ENCODE measurements at places on chromosomes 1 and 21. TPM values are rescaled to one million over a fixed set of nuclear protein-coding genes. Genes with fewer than 3 reads are reported as not detected.

The UBE2U gene
- not detected for total RNA-seq

The ARHGEF16 gene
- total RNA-seq: 25.1 TPM

The FAM177B gene
- total RNA-seq: not detected

DNA sequence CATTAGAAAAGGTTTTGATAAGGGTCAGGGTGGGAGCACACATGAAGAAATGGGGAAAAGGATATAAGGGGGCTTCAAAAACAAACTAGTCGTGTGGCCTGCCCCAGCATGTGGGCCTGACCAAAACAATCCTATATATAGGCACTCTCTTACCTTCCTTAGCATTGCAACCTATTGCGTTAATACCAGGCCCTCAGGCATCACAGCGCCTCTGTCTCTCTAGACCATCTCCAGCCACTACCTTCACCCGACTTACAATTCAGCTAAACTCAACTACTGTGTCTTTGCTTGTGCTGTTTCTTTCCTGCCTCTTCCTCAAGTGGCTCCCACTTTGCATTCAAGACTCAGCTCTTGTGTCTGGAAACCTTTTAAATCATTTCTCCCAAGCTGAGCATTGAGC lies 47.0 kb upstream of the GJA5 start:
- DNase-seq: no peak
- no peak overlapping the region for H3K4me3 ChIP-seq
- peaks cover 14% of the 10 kb centered on the region for H3K4me1 ChIP-seq
- H3K27me3 ChIP-seq: no peaks in the 10 kb centered on the region
- no peak overlapping the region for H3K27ac ChIP-seq
- no peaks in the 10 kb centered on the region for H3K36me3 ChIP-seq

DNA sequence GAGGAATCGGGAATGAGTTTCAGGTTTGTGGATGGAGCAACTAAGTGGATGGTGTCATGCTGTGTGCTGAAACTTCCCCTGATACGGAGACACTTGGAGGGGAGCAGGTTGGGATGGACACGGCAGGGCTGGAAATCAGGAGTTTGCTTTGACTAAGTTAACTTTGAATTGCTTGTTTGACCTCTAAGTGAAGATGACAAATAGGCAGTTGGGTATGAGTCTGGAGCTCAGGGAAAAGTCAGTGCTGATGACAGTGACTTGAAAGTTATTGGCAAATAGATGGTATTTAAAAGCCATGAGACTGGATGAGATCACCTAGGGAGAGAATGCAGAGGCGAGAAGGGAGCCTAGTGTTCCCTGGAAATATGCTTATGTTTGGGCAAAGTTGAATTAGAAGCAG lies 12.8 kb upstream of the ZSCAN20 start:
- no peaks in the 10 kb centered on the region for H3K27me3 ChIP-seq
- H3K4me1 ChIP-seq: peaks cover 33% of the 10 kb centered on the region
- H3K36me3 ChIP-seq: no peaks in the 10 kb centered on the region

GRCh38 chr1:7127322-7128075 lies 342.2 kb downstream of the CAMTA1 start:
- peaks cover 68% of the 10 kb centered on the region for H3K27me3 ChIP-seq
- DNase-seq: no peak
- no peak overlapping the region for H3K27ac ChIP-seq
- H3K4me1 ChIP-seq: no peaks in the 10 kb centered on the region
- H3K36me3 ChIP-seq: no peaks in the 10 kb centered on the region
- no peak overlapping the region for H3K4me3 ChIP-seq

- no peaks in the 10 kb centered on the region for H3K4me1 ChIP-seq
- no peak for DNase-seq
- no peaks in the 10 kb centered on the region for H3K36me3 ChIP-seq
These were observed 4.9 kb upstream of the NUCKS1 start for GRCh38 chr1:205754857-205755256.

DNA sequence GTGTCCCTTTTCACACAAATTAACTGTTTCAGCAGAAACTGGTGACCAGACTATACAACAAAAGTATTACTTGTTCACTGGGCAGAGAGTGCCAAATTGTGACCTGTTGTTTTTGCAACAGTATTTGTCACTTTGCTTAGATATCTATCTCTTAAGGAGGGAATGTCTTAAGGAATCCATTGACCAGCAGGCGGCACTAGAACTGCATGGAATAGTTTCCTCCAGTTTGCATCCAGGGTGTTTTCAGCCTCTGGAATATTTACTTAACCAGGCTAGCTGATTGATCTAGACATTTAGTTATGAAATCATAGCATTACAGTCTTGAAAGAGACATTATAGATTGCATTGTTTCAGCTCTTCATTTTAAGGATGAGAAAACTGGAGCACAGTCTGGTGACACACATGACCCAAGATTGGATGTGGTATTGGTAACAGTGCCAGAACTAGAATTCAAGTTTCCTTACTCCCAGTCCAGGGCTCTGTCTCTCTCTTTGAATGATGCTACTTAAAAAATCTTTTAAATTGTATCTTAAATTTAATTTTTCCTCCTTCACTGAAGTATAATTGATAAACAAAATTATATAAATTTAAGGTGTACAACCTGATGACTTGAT lies 16.9 kb downstream of the RPTN start:
- DNase-seq: peak; percentile 64
- H3K36me3 ChIP-seq: no peaks in the 10 kb centered on the region
- no peak overlapping the region for H3K27ac ChIP-seq
- H3K4me3 ChIP-seq: no peak overlapping the region
- H3K4me1 ChIP-seq: no peaks in the 10 kb centered on the region
- H3K27me3 ChIP-seq: peaks cover 3% of the 10 kb centered on the region

DNA sequence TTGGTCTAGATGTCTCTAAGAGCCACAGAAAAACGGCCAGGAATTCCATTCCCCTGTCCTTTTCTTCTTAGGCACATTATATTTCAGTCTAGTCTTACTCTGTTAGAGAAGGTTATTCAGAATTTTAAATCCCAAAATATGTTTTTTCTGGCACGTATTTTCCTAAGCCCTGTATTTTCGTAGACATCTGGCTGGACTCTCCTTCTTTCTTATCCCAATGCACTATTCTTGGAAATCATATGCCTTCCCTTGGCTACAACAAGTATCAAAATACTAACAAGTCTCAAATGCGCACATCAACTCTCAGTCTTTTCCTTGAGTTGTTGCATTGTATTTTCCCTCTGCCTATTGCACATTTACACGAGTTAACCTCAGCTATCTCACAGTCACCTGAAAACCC lies 96.2 kb downstream of the DPYD start:
- no peaks in the 10 kb centered on the region for H3K36me3 ChIP-seq
- peak; percentile 22 for DNase-seq
- no peak overlapping the region for H3K4me3 ChIP-seq
- H3K4me1 ChIP-seq: no peaks in the 10 kb centered on the region
- no peaks in the 10 kb centered on the region for H3K27me3 ChIP-seq
- no peak overlapping the region for H3K27ac ChIP-seq

- H3K27me3 ChIP-seq: peaks cover 42% of the 10 kb centered on the region
- no peak overlapping the region for H3K4me3 ChIP-seq
- H3K36me3 ChIP-seq: no peaks in the 10 kb centered on the region
- no peak for DNase-seq
- no peak overlapping the region for H3K27ac ChIP-seq
These were observed 36.5 kb upstream of the KIF21B start for GRCh38 chr1:201059871-201060555.
